ENCODE measurements at places on chromosomes 4 and X. TPM values are rescaled to one million over a fixed set of nuclear protein-coding genes. Genes with fewer than 3 reads are reported as not detected.

DNA sequence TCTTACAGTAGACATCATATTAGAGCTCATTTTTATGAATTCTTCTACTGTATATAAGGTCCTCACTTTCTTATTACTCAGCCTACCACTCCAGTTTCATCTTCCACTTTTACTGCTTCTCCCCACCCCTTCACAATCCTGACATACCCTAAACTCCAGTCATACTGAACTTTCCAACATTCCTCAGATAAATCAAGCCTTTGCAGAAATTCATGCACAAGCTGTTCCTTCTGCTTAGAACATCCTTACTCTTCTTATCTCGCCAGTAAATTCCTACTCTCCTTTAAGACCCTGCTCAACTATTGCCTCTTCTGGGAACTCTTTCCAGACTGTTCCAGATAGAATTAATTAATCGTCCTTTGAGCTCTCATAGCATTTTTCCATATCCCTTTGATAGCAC lies 24.8 kb downstream of the RTL9 start:
- peak; percentile 90 for DNase-seq

DNA sequence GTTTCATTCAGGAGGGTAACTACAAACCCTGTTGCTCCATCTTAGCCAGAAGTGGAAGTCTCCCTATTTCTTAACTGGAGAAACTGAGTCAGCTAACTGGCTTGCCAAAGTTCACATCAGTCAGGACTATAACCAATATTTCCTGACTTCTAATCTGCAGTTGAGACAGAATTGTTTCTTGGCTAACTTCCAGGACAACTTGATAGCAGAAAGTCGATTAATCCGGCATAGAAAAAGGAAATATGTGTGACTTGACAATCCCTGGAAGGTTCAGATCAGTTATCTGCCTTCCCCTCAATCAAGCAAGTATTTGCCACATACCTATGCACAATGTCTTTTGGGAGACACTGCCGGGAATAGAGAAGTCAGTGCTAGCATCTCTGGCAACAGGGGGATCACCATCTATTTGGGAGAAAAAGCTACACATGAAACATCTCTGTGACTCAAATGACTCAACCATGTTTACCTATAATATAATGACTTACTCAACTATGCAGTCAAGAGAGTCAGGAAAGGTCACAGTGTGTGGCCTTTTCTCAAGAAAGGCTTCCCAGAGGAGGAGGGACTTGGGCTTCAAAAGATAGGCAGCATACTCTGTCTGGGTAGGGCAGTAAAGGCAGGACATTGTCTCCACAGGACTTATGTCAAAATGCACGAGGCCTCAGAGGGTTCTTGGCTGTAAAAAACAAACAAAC lies 12.4 kb upstream of the LONRF3 start:
- DNase-seq = no peak

DNA sequence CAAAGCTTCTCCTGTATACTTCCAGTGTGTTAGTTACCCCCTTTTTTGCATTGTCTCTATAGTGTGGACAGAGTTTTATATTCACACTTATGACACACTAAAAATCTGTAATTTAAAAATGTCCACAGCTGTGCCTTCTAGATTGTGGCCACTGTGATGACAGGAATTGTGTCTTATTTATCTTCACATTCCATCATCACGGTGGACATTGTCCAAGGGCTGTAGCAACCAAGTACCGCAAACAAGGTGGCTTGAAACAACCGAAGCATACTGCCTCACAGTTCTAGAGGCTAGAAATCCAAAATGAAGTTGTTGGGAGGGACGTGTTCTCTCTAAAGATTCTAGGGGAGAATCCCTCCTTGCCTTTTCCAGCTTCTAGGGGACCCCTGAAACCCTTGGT lies 32.3 kb downstream of the CHRNA9 start:
- no peak for DNase-seq

DNA sequence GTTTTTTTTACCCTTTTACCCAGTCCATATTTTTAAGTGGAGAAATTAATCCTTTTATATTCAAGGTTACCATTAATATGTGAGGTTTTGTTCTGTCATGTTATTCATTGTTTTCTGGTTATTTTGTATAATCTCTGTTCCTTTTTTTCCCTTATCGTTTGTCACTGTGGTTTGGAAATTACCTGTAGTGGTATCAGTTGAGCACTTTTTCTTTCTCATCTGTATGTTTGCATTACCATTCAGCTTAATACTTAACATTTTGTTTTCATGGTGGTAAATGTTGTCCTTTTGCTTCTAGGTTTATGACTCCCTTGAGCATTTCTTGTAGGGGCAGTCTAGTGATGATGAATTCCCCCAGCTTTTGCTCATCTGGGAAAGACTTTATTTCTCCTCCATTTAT lies 6.6 kb downstream of the ETDC start:
- no peak for DNase-seq

DNA sequence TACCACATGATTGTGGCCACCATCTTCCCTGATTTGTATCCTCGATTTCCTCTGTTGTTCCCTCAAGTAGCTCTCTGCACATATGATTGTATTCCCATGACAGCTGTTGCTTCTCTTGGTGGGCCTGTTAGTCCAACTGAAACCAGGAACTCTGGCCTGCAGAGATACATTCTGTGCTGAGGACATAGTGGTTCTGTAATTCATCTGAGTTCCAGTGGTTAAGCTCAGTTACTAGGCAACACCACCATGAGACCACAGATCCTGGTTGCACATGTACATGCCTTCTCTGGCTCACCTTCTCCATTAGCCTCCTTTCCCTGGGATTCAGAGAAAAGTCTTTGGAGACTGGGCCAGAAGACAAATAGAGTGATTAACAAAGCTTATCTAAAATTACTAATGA lies 172.1 kb upstream of the SLC7A11 start:
- DNase-seq = no peak

- DNase-seq = no peak
These were observed 732.4 kb downstream of the FAT4 start for GRCh38 chr4:126047114-126047513.

- DNase-seq = no peak
These were observed 178.3 kb downstream of the AFAP1 start for GRCh38 chr4:7761312-7761711.

- no peak for DNase-seq
These were observed 161.8 kb downstream of the DCLK2 start for GRCh38 chr4:150240011-150240410.

- DNase-seq = no peak
These were observed 1116.0 kb upstream of the TENM3 start for GRCh38 chr4:181127171-181127570.

The CYP4V2 gene
- 76.0 TPM for total RNA-seq

DNA sequence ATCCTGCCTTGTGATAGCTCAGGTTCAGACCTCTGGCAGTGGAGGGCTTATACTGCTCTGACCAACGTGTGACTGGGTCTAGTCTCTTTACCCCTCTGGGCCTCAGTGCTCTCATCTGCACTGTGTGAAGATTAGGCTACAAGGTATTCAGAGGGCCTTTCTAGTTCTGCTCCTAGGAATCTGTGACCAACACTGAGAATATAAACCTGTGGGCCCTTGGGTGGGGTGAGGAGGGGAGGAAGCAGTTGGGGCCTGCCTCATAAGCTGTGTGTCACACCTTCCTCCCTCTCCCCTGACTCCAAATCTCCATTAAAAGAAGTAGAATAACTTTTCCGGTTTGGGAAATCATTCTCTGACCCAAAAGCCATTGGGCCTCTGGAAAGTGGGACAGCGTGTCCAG lies 66.3 kb upstream of the MSN start:
- DNase-seq = no peak

DNA sequence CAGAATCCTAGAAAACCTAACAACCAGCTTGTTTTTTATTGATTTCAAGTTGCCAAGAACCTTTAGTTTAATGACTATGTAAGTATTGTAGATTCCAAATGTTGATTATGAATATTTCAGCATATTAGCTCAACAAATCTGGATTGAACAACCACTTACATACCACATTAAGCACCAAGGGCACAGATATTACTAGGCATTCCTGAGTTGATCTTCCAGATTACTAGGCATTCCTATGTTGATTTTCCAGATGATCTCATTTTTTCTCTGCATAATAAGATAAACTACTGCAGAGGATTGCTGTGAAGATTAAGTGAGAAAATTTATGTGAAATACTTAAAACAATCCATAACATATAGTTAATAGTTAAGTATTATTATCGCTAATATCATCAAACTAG lies 17.4 kb upstream of the DCAF8L1 start:
- no peak for DNase-seq

DNA sequence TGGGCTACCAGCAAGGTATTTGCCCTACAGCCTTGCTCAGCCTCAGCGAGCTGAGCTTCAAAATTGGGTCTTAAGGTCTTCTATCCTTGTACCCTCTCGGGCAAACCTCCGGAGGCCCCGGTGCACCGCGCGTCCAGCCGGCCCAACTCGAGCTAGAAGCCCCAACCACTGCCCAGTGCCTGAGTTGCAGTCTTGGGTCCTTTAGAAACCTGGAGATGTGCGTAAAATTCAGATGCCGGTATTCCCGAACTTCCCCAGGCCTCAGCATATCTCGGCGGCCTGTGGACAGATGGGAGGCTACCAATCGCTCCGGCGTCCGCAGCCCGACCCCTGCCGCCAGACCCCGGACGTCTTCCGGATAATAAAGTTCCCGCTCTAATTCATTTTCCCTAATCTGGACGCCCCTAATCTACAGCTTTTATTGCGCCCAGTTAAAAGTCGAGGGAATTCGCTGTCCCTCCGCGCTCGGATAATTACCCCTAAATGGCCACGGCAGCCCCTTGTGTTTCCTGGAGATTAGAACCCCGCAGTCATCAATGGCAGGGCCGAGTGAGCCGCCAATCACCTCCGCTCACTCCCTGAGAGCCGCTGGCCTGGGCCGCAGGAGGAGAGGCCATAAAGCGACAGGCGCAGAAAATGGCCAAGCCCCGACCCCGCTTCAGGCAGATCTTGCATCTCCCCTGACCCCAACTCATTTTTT lies 1.5 kb upstream of the MSX1 start:
- DNase-seq = no peak

DNA sequence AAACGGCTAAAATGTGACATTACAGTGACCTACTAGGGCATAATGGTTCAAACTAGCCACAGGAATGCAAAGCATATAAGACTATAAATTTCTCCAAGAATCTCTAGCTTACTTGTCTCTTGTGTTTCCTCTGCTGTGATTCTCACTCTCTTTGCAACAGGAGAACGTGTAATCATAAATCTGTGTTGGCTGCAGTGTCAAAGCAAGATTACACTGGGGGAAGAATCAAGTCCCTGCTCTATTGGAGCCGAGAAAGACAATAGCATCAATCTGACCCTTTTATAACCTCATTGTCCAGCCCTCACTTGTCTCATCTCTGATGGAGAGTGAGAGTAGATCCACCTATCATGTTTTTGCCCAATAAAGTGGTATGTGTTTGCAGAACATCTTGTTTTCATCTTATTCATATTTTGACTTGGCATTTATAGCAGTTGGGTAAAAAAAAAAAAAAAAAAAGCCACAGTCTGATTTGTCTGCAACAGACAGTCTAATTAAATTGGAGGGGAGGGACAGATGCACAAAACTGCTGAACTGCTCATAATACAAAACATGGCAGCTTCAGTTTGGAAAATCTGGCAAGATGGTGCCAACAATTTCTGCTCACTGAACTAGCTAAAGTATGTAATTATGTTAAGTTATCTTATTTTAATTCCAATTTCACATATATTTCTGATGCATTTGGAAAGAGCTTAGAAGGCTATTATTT lies 165.0 kb upstream of the GABRA2 start:
- no peak for DNase-seq

GRCh38 chrX:64265265-64265664 lies 34.9 kb upstream of the ASB12 start:
- no peak for DNase-seq

GRCh38 chr4:134862116-134862515 lies 660.5 kb upstream of the PABPC4L start:
- DNase-seq = no peak

The SLC6A14 gene
- total RNA-seq = not detected

DNA sequence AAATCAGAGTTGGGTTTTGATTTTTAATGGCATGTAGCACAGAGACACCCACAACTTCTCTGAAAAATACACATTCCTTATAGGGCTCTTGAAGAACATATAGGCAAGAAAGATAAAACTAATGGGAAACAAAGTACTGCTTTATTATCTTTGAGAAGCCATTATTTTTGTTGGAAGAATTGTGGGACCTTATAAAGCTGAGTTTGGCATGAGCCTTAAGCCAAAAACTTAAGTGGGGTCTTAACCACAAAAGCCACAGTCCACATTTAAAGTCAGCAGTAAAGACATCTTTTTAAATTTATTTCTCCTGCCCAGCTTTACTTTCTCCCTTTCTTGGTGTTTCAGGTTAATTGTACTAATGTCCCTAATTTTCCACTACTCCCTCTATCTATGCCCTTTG lies 1297.3 kb downstream of the C4orf33 start:
- peak; percentile 26 for DNase-seq

DNA sequence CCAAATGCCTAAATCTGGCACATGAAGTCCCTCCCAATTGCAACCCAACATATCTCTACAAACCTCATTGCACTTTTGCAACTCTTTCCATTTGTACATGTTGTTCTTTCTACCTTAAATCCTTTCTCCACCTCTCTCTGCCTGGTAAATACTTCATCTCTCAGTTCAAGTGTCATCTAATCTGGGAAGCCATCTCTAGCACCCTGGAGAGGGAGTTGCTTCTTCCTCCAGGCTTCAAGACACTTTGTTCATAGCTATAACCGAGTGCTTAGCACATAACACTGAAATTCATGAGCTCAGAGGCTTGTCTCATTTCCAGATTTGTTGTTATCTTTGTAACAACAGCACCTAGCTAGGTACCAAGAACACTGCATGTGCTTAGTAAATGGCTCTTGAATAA lies 114.8 kb upstream of the NAP1L5 start:
- DNase-seq = no peak

The JAKMIP1 gene
- not detected for total RNA-seq
